Left hindlimb (tissue), 1 donor: ENCODE measurements at places on chromosomes 4 and X.

DNA sequence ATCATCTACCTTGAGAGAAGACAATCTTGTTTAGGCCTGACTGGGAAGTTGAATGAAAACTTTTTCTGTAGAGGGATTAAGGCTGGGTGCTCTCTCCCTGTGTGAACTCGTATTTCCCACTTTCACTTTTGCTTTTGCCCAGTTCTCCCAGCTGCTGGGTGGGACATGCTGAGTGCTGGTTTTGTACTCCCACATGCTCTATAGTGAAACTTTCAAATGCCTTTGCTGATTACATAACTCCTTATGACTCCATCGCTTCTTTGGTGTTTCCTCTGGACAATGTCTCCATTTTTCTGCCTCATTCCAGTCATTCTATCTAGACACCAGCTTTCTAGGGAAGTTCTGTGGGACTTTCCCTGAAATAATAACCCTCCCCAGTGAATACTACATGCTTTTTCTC, 100.5 kb downstream of the CLNK start:
- no peak for DNase-seq

DNA sequence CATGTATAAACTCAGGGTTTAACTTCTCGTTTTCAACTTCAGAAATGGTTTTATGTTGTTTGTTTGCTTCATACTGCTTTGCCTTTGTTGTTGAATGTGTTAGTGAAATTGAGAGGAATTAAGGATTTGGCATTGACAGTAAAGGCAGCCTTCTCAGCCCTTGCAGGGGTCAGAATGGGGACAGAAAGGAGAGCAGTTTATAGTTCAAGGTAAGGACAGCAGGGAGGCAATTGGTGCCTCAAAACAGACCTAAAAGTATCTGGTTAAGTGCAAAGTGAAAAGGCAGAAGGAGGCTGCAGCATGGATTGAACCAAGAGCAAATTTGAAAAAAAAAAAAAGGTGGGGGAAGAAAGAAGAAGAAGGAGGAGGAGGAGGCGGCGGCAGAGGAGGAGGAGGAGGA, 835.0 kb upstream of the ADGRL3 start:
- no peak for DNase-seq

GRCh38 chr4:59973492-59973891, 1226.6 kb upstream of the ADGRL3 start:
- no peak for DNase-seq

- no peak for DNase-seq
Observed at GRCh38 chr4:123393721-123394120, 2.9 kb upstream of the SPRY1 start.

DNA sequence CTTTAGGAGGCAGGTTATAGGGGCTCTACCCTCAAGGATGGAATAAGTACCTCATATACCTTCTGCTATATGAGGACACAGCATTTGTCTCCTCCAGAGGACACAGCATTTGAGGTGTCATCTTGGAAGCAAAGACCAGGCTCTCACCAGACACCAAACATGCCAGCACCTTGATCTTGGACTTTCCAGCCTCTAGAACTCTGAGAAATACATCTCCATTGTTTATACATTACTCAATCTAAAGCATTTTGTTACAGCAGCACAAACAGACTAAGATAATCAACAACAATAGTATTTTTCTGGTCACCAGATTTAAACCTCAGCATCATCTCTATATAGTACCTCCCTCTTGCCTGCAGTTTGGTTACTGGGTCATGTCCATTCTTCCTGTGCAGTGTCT, 237.5 kb upstream of the KLF3 start:
- DNase-seq, result no peak

GRCh38 chr4:109953556-109953955, 40.9 kb downstream of the EGF start:
- DNase-seq, result no peak

DNA sequence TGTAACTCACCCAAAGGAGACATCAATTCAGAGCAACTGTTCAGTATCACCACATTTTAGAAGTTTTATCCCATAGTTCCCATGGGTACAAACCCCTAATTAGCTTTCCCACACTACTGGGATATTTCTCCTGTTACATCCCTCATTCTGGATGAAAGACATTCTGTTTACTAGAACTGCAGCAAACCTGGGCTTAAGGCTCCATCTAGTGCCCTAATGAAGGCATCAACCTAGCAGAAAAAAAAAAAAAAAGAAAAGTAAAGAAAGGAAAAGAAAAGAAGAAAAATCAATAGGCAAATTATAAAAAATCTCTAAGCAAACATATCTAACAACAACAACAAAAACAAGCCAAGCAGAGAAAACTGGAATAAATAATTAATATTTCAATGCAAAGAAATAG, 133.7 kb upstream of the CPXCR1 start:
- no peak for DNase-seq

DNA sequence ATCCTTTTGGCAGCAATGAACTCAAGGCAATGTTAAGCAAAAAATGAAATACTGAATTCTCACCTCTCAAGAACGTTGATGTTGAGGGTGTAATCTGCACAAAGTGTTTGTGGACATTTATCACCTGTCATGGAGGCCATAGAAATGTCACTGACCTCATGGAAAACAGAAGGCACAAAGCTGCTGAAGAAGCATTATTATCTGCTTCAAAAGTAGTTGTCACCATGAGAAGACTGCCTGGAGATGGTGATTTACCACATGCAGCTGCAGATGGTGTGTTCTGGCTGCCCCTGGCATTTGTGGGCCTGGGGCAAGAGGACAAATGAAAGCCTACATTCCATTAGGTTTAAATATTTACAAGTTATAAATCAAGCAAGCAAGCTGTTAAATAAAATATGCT, 116.8 kb upstream of the RPS6KA3 start:
- DNase-seq, result no peak

- no peak for DNase-seq
Observed at GRCh38 chr4:185272245-185272644, 62.8 kb downstream of the SNX25 start.

DNA sequence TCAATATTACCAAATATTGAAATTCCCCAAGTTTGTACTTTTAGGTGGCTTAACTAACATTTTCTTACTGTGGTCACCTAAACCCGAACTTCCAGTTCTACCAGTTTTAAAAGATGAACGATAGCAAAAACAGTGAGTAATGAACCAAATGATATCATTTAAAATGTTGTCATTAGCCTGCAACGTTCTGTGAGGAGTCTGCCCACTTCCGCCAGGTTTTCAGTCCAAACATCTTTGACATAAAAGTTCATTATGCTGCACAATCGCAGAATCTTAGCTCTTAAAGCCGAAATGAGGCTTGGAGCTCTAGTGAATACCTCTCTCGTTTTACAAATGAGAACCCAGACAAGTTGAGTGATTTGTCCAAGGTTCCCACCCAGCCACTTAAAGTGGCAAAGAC, 762 bp downstream of the PIGA start:
- no peak for DNase-seq

GRCh38 chrX:130114141-130114588, 3.9 kb upstream of the ELF4 start:
- DNase-seq, result no peak

GRCh38 chr4:77922158-77923094, 59.8 kb downstream of the MRPL1 start:
- DNase-seq, result no peak
